ENCODE measurements at places on chromosomes 3 and 15. TPM values are rescaled to one million over a fixed set of nuclear protein-coding genes. Genes with fewer than 3 reads are reported as not detected.

Gene FILIP1L
- 132 TPM for total RNA-seq

DNA sequence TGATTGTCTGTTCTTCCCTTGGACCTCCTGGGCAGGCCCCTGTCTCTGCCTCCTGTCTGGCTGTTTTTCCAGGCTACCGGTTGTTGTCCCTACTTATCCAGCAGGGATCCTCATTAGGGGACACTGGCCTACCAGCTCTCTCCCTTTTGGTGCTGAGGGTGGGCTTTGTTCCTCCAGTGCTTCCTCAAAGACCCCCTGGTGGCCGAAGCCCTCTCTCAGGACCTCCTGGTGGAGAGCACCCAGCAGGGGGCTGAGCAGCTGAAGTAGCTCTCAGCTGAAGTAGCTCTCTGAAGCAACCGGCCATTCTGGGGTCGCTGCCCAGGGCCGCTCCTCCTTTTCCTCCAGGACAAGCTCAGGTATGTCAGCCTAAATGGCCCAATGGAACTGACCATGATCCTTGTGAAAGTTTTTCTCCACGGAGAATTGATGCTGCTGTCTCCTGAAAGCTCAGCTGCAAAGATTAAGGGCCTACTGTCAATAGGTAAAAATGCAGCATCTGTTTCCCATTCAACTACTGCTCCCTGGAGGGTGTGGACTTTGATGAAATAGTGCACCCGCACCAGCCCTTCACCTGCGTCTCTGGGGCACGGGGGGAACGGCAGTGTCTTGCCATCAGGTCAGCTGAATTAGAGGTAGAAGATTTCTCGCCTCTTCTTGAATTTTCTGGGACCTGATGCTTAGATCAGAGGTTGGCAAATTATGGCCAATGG is 27.6 kb downstream of the ARNT2 start:
- DNase-seq, result no peak

- no peak for DNase-seq
Measured at GRCh38 chr15:96431786-96432185, 101.3 kb downstream of the NR2F2 start.

DNA sequence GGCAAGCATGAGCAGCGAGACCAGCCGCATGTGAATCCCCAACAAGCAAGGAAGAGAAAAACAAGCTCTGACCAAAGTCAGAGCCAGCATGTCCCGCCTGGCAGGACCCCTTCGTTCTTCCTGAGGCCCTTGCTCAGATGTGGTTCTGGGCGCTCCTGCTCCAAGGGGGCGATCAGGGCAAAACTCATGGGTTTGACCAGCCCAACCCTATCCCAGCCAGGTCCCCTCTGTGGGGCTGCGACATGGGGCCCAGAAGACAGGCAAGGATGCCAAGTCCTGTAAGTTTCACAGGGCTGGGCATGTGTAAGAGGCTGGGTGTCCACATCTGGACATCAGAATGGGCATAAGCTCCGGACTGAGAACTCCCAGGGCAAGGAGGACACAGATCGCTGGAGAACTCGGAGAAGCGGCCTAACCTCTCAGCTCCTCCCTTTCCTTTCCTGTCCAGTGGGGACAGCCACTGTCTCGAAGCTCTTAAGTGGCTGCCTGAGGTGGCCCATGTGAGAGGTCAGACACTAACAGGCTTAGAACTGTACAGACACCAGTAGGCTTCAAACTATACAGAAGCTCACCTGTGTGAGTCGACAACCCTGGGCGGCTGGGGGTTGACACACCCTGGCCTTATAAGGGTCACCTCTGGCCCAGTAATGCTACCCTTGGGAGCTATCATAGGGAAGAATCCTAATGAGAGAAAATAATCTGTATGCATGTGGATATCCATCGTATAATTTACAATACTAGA is 48.9 kb downstream of the XXYLT1 start:
- no peak for DNase-seq
